ENCODE measurements at places on chromosomes 5 and 9. TPM values are rescaled to one million over a fixed set of nuclear protein-coding genes. Genes with fewer than 3 reads are reported as not detected.

Gene BTNL3
- total RNA-seq = not detected

GRCh38 chr5:14816374-14816998 is 55.1 kb downstream of the ANKH start:
- H3K4me1 ChIP-seq = peaks cover 5% of the 10 kb centered on the region
- no peaks in the 10 kb centered on the region for H3K27me3 ChIP-seq
- H3K4me3 ChIP-seq = no peak overlapping the region
- no peaks in the 10 kb centered on the region for H3K36me3 ChIP-seq
- H3K27ac ChIP-seq = no peak overlapping the region

DNA sequence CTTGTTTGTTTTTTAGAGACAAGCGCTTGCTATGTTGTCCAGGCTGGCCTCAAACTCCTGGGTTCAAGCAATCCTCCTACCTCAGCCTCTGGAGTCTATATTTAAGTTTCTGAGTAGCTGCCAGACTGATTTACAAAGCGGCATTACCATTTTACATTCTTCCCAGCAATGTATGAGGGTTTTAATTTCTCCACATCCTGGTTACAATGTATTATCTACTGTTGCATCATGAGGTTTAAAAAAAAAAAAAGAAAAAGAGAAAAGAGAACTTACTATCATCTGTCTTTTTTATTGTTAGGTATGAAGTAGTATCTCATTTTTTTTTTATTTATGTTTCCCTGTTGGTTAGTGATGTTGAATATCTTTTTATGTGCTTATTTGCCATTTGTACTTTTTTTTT is 18.9 kb upstream of the CLINT1 start:
- H3K27ac ChIP-seq = no peak overlapping the region
- peaks cover 41% of the 10 kb centered on the region for H3K27me3 ChIP-seq
- peaks cover 11% of the 10 kb centered on the region for H3K36me3 ChIP-seq
- no peak overlapping the region for H3K4me3 ChIP-seq
- peaks cover 23% of the 10 kb centered on the region for H3K4me1 ChIP-seq

GRCh38 chr5:132355140-132355765 is 14.3 kb upstream of the SLC22A5 start:
- H3K27me3 ChIP-seq = no peaks in the 10 kb centered on the region
- H3K36me3 ChIP-seq = peaks cover 6% of the 10 kb centered on the region
- peaks cover 17% of the 10 kb centered on the region for H3K4me1 ChIP-seq

Gene C5orf52
- total RNA-seq = not detected

Gene FOXD4
- total RNA-seq = 0.21 TPM

DNA sequence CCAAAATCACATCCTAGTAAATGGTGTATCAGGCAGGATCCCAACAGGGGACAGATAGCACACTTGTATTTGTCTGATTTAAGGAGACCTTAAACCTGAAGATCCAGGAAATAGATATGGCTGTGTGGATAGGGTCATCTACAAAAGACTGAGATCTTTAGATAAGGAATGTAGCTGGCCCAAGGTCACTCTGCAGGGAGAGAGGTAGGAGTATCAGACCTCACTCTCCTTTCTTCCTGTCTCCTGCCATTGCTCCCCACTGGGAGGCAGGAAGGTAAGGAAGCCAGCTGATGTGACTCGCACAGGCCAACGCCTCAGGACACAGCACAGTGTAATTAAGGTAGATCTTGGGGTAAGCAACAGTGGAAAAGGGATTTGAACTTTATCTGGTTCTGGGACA is 85.8 kb downstream of the PLPPR1 start:
- H3K4me3 ChIP-seq = no peak overlapping the region
- H3K27me3 ChIP-seq = no peaks in the 10 kb centered on the region
- H3K36me3 ChIP-seq = peaks cover 2% of the 10 kb centered on the region
